Smooth muscle cell of trachea (primary cell): ENCODE measurements at places on chromosomes 4 and X. TPM values are rescaled to one million over a fixed set of nuclear protein-coding genes. Genes with fewer than 3 reads are reported as not detected.

IL1RAPL1 gene
- 1.2 and 1.9 TPM in 2 replicates for total RNA-seq

SH3TC1 gene
- total RNA-seq, result 0.33 and 1.0 TPM in 2 replicates

TDO2 gene
- total RNA-seq, result 5.8 and 13.4 TPM in 2 replicates

IGBP1 gene
- 68.8 and 101 TPM in 2 replicates for total RNA-seq

GPR173 gene
- total RNA-seq, result 5.8 and 6.3 TPM in 2 replicates

XAGE1A gene
- not detected in 2 replicates for total RNA-seq

TRIM75 gene
- total RNA-seq, result not detected in 2 replicates

NEIL3 gene
- 4.0 and 11.5 TPM in 2 replicates for total RNA-seq

DUSP9 gene
- total RNA-seq, result under 0.01 TPM in 1 of 2 replicates, not detected in the other

PLCXD1 gene
- total RNA-seq, result 9.1 and 14.7 TPM in 2 replicates

BMX gene
- 0.73 TPM in 1 of 2 replicates, not detected in the other for total RNA-seq

GRIA2 gene
- total RNA-seq, result not detected in 2 replicates

TKTL1 gene
- total RNA-seq, result not detected in 2 replicates

CFP gene
- total RNA-seq, result 0.15 and 0.33 TPM in 2 replicates

ASB9 gene
- total RNA-seq, result 1.2 and 2.5 TPM in 2 replicates

ATP2B3 gene
- under 0.01 TPM in 1 of 2 replicates, not detected in the other for total RNA-seq

CCNB3 gene
- under 0.01 and 0.17 TPM in 2 replicates for total RNA-seq

RBM41 gene
- 13.2 and 16.0 TPM in 2 replicates for total RNA-seq

MGAT4D gene
- under 0.01 TPM in 1 of 2 replicates, not detected in the other for total RNA-seq

FAM149A gene
- total RNA-seq, result 6.3 and 8.8 TPM in 2 replicates

UGT2B15 gene
- not detected in 2 replicates for total RNA-seq

EGFL6 gene
- under 0.01 TPM in 1 of 2 replicates, not detected in the other for total RNA-seq

MAB21L2 gene
- 0.29 and 0.66 TPM in 2 replicates for total RNA-seq

NSUN7 gene
- not detected in 2 replicates for total RNA-seq

PAGE2 gene
- not detected in 2 replicates for total RNA-seq

OTUD6A gene
- not detected in 2 replicates for total RNA-seq

FGG gene
- total RNA-seq, result not detected in 2 replicates

S100P gene
- not detected in 2 replicates for total RNA-seq

SMIM10 gene
- total RNA-seq, result 5.3 and 6.4 TPM in 2 replicates

ITIH6 gene
- total RNA-seq, result not detected in 2 replicates

RHOXF2 gene
- total RNA-seq, result not detected in 2 replicates

HEPH gene
- 57.7 and 116 TPM in 2 replicates for total RNA-seq

SLC25A4 gene
- total RNA-seq, result 6.8 and 7.4 TPM in 2 replicates

GALNTL6 gene
- not detected in 2 replicates for total RNA-seq

NDNF gene
- total RNA-seq, result 0.50 and 1.6 TPM in 2 replicates
